ENCODE measurements at places on chromosomes 5 and 9.

- DNase-seq, result no peak
Observed at GRCh38 chr5:1868886-1869475, 13.7 kb downstream of the IRX4 start.

GRCh38 chr5:168978015-168978414 is 322.9 kb downstream of the SLIT3 start:
- no peak for DNase-seq

- no peak for DNase-seq
Observed at GRCh38 chr5:57436586-57436985, 46.0 kb downstream of the ACTBL2 start.

- no peak for DNase-seq
Observed at GRCh38 chr9:4980086-4980727, 4.9 kb upstream of the JAK2 start.

DNA sequence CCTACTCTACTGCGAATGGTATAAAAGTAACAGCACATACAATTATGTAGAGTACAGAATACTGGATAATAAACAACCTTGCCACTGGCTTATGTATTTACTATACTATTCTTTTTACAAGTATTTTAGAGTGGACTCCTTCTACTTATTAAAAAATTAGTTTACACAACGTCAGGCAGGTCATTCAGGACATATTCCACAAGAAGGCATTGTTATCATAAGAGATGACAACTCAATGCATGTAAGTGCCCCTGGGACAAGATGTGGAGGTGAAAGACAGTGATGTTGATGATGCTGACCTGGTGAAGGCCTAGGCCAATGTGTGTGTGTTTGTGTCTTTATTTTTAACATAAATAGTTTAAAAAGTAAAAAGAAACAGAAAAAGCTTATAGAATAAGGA is 421.7 kb downstream of the CDH12 start:
- no peak for DNase-seq

DNA sequence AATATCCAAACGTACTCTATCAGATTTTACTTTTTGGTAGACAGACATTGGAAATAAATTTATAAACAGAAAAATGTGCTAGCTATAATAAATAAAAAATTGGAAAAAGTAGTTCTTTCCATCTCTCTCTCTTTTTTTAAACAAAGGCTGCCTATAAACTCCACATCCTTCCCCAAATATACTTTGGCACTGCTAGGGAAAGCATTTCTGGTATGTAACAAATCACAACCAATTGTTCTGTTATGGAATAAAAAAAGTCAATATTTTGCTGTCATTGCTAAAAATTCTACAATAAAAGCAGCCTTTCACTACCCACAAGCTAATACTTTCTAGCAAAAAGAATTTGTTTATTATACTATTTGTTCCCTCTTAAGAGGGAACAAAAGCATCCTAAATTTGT is 169.2 kb upstream of the TARS1 start:
- DNase-seq, result no peak

DNA sequence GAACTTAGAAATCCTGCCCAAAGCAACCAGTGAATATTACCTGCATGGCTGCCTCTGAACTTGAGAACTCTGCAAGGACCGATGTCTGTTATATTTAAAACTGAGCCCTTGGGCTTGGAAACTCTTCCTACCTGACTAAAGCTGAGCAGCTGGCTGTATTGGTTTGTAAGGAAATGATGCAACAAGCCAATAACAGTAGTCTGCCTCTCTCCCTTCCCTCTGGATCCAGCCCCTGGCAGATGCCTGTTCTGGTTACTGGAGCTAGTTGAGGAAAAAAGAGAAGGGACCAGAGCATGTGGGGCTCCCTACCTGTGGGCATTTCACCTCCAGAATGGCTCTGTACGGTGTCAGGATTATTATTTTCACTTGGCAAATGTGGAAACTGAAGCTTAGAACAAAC is 34.7 kb downstream of the SH3RF2 start:
- no peak for DNase-seq

DNA sequence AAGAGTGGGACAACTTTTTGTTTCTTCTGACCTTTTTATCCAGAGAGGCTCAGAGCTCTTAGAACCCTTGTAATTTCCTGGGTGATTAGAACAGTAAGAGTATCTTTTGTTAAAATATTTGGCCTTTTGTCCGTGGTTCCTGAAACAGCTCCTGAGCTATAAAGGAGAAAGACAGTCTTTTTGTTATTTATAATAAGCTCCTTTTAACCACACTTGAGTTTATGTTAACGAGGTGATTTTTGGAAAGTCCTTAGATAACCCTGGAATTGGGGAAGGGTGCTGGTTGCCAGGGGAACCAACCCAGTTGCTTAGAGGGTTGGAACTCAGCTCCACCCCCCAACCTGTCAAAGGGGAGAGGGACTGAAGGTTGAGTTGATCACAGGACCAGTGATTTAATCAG is 4.8 kb downstream of the ZNF483 start:
- no peak for DNase-seq

GRCh38 chr5:172497591-172498255 is 43.4 kb upstream of the SH3PXD2B start:
- DNase-seq, result no peak

DNA sequence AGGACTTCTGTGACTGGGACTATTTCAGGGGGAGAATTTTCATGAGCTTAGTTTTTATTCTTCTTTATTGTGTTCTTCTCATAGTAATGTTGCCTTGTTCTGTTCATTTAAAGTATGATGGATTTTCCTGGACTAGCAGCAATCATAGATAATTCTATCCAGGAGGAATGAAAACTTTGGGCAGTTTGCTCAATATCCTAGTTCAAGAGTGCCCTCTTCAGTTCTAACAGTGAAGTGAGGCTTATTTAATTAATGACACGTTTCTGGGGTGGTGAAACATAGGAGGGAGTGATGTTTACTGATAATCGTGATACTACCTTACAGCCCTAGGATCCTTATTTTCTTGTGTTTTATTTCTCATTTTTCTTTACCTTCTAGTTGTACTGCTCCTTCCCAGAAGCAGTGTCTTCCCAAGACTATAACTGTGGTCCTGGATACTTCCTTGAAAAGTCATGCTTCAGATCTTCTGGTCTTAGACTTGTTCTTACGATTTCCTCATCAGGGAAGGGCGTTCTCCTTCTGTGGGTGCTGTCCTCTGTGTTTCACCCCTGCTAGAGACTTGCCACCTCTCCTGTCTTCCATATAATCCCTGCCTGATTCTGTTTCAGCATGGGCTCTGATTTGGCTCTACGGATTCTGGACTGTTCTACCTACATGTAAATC is 57.4 kb downstream of the CFAP95 start:
- DNase-seq, result no peak

DNA sequence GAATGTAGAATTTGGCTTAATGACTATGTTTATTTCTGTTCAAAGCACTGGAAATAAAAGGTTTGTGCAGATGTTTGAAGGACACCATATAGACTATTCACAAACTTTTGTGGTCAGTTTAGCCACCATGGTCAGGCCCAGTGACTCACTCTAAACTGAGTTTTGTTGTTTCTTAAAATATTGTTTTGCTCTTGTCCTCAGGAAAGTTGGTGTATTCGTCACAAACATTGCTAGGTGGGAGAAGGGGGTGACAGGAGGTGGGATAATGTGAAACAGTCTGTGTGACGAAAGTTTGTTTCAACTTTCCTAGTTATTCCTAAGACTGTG is 35.0 kb upstream of the LIFR start:
- DNase-seq, result no peak

GRCh38 chr5:78573318-78573717 is 75.3 kb downstream of the LHFPL2 start:
- no peak for DNase-seq

DNA sequence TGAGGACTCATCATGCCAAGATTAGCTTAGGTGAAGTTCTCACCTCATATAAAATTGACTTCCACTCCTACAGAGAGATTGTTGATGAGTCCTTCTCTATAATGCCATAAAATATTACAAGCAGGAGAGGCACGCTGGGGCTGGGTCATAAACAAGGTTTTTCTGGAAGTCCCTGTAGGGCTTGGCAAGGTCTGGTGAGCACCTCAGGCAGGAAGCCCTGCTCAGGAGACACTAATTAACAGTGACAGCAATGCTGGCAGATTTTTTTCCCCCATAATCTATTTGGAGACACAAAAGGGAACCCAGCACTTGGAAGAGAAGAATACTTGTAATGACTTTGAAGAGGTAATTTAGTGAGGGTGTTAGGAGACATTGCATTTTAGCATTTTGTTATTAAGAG is 118.7 kb downstream of the DIRAS2 start:
- no peak for DNase-seq

GRCh38 chr5:123598028-123598689 is 86.2 kb downstream of the CSNK1G3 start:
- no peak for DNase-seq

- no peak for DNase-seq
Observed at GRCh38 chr5:137264573-137264972, 234.6 kb downstream of the SPOCK1 start.

DNA sequence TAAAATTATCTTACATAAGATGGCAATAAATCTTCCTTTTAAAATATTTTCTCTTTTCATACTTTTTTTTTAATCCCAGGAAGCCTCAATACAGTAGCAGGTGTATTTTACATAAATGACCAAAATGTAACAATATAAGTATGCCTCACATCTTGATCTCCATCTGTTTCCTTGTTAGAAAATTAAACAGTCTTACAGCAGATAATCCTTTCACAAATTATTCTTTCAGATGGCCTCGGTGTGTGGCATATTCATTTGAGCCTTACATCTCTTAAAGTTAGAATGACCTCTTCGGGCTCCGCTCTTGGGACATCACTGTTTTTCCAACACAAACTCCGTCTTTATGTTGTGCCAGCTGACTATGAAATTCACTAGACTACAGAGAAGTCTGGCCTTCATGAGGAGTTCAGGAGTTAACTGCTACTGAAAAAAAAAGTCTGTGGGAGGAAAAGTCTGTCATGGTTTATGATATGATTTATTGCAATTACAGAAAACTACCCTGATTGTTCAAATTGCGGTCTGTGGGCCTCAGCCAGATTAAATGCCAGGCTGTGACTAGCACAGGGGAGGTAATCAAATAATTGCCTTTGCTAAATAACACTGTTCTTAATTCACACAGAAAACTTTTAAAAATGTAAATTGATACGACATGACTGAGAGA is 292.9 kb upstream of the PUM3 start:
- peak; percentile 31 for DNase-seq

DNA sequence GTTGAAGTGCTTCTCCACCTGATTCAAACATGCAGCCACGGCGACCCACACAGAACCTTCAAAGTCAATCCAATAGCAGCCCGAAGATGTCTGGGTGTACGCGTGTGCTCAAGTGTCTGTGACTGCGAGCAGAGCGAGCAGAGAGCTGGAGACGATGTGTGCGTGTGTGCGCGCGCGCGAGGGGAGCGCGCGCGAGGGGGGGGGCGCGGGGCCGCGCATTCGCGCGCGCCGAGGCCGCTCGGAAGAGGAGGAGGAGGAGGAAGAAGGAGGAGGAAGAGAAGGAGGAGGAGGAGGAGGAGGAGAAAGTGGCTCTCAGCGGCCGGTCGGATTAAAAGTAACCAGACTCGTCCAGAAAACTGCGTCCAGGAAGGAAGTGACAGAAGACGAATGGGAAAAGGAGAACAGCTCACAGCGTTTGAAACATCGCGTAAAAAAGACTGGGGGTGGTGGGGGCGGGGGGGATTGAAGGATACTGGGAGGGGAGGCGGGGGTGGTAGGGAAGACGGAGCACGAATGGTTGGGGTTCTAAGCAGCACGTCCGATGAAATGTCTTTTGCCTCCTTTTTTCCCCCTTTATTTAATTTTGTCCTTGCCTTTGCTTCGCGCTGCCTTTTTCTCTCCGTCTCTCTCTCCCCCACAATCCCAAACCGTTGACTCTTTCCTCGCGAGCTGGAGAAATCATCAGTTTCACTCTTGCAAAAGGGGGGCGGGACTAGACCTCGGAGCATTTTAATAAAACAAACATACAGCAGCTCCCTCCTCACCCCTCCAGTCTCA is at the start of gene MEF2C:
TSS of gene MEF2C (minus strand) at position 126 of the 777 bp plus-strand sequence. CDS start 59,396 bp downstream, outside the sequence.
- peak; percentile 94 for DNase-seq

GRCh38 chr5:143161885-143162540 is 241.5 kb downstream of the NR3C1 start:
- no peak for DNase-seq

- DNase-seq, result no peak
Observed at GRCh38 chr9:95506428-95506677, 10.4 kb downstream of the PTCH1 start.

GRCh38 chr5:142819825-142820224 is 49.6 kb downstream of the ARHGAP26 start:
- DNase-seq, result no peak

DNA sequence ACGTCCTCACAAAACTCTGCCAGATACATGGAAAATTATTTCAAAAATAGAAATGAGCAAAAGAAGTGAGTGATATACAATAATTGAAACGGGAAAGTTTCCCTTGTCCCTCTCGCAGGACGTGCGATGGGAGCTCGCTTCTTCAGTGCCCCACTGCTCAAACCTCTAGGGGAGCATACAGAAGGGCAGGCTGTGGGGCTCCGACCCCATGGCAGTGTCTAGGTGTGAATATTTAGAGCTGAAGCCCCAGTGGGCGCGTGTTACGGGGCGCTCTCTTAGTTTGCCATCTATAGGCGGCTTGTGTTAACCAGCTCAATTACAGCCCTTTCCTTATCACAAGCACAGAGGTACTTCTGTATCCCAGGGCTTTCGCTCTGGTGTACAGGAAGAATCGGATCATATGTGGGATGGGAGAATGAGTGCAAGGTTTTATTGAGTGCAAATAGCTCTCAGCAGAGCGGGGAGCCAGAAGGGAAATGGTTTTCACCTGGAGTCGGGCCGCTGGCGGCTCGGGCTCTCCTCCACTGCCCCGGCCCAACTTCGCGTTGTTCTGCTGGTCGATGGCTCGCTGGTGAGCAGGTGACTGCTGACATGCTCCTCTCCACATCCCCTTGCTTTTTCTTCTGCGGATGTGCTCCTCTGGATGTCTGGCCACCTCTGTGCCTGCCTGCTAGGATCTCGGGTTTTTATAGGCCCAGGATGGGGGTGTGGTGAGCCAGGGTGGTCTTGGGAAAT is 334.0 kb upstream of the PTPRD start:
- DNase-seq, result no peak

Data from left hindlimb (tissue), 1 donor.